ENCODE measurements at places on chromosomes 7 and 10.

- no peak for DNase-seq
These were observed 958.8 kb upstream of the ZNF722 start for GRCh38 chr7:63039882-63040281.

DNA sequence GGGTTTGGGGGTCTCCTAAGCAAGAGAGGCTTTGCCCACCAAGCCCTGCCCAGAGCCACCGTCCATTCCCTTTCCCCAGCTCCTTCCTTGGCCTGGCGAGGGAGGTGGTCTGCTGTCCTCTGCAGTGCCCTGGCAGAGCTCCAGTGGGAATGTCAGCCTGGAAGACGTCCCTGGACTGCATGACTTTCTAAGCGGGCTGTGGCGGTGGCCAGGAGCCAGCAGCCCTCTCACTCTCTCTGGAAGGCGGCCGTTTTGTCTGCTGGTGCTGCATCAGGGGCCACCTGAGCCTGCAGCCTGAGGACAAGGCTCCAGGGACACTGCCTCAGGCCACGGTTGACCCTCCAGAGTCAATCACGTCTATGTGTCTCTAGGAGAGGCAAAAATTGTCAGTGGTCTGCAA is 271.0 kb downstream of the SKAP2 start:
- no peak for DNase-seq

DNA sequence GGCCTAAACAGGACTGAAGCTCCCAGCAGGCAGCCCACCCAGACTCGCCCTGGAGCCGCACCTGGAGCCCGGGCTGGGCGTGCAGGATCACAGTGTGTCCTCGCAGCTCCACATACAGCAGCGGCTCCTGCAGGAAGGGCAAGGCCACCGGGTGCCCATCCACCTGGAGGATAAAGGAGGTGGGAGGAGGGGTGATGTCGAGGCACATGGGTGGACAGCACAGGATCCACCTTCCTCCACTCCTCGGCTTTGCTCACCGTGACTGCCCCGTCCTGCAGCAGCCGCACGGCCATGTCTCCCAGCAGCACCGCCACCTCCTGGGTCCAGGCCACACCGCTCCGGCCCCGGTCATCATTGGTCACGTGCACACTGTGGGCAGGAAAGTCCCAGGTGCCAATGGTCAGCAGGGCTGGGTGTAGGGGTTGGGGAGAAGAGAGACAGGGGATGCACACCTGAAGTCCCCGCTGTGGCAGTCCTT is 16.8 kb downstream of the ATP6V1F start:
- DNase-seq = no peak

DNA sequence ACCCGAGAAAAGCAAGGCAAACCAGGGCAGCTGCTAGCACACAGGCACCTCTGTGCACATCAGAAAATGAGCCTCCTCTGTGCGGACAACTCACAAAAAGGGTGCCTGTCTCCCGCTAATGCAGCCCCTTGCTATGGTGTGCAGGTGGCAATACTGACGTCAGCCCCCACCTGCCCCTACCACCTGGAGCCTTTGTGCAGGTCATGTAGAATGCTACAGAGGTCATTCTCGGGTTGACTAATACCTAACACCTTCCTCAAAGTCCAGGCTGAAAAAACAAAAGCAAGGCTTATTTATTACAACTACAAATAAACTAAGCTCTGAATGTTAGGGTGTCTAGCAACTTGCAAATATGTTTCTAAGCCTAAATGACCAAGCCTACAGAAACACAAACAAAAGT is 13.9 kb downstream of the PIP4K2A start:
- no peak for DNase-seq

DNA sequence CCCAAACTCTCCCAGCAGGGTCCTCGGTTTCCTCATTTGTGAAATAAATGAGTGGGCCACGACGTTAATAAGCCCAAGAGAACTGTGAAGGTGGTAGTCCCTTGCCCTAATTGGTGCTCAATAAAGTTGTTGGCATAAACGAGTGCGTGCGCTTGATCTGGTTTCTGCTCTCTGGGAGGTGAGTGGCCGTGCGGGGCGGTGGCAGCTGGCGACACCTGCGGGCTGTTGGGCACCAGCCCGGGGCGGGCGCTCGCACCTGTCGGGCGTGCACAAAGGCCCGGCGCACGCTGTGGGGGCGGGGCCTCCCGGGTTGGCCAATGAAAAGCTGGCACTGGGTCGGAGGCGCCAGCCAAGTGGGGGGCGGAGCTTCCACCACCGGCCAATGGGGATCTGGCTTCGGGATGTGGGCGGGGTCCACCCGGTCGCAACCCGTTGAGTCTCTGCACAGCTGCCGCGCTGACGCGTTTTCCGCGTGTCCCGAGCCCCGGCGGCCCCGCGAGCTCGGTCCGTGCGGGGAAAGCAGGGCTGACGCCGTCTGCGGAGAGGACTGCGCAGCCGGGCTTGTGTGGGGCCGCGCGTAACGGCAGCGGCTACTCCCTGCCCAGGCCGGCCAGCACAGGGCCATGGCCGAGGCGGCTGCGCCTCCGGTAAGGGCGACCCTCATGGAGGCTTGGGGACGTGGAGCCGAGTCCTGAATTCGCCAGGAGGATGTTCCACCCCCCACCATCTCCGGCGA is 23.0 kb downstream of the ZNF783 start:
- peak; percentile 96 for DNase-seq

DNA sequence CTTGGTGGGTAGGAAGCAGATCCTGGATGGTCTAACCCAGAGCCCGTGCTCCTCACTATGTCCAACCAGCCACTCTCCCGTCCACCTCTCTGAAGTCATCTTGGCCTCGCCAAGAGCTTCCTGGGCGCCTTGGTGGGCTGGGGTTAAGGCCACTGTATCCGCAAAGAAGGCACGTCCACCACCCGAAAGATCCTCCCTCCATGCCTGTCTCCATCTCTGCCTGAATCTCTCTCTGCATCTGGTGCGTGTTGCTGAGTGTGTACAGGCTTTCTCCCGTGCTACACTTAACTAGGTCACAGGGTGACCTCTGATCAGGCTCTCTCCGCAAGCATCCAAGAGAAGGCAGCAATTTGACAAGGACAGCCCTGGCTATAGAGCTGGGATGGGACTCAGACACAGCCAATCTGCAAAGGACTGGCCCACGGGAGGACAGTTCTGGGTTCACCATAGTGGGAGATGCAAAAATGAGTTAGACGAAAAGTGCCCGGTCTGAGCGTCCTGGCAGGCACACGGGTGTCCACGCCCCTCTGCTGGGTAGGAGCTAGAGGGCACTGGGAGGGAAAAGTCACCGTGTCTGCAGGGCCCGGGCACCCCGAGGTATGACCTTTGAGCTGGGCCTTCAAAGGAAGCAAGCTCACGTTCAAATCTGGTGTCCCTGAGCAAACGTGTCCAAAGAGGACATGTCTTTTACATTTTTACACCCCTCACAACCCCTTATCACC is 9.4 kb upstream of the RFC2 start:
- DNase-seq = no peak

GRCh38 chr7:26694141-26694540 is 170.2 kb downstream of the SKAP2 start:
- no peak for DNase-seq

- no peak for DNase-seq
These were observed 89.2 kb downstream of the CARD11 start for GRCh38 chr7:2954433-2954853.

GRCh38 chr7:30224511-30225062 is 59.8 kb upstream of the ZNRF2 start:
- DNase-seq = no peak

DNA sequence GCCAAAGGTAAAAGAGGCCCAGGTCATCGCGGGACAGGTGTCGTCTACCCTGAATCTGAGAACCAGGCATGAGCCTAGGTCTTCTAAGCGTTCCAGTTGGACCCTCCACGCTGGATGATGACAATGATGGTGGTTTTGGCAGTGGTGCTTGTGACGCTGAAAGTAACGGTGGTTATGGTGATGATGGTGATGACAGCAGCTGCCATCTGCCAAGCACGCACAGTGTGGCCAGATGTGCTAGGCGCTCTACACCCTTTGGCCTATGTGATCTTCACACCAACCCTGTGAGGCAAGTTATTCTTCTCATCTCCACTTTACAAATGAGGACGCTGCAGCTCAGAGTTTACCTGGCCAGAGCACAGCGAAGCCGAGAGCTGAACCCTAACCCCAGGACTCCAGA is 93.9 kb downstream of the FAM53B start:
- no peak for DNase-seq

GRCh38 chr10:100508691-100509150 is 10.9 kb downstream of the SEC31B start:
- DNase-seq = peak; percentile 73

DNA sequence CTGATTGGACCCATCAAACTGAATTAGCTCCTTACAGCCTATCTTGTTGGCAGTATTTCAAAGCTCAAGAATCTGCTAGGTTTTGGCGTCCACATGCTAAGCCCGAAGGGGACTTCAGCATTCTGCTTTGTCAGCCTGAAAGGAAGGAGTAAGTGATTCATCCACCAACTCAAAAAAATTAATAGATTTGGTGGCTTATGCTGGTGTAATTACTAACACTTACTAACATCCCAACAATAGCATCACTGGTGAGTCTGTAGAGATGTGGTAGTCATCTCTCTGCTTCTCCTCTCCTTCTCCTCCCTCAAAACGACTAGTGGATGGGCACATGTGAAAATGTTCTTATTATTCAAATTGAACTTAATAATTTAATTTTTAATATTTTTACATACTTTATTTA is 53.8 kb upstream of the EGR2 start:
- DNase-seq = no peak

- DNase-seq = peak; percentile 15
These were observed 589 bp upstream of the RAPGEF5 start for GRCh38 chr7:22357311-22358175.

DNA sequence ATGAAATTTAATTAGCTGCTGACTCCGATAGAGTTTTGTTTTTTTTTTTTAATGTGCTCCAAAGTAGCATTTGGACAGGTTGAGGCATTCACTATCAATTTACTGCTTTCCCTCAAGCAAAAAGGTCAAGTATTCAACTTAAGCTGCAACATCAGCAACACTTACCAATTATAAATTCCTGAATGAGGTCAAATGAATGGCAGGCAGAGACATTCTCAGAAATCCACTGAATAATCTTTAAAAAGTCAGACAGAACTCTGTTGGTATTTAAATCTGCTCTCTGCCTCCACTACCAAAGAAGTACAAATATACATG is 62.8 kb downstream of the GSAP start:
- no peak for DNase-seq

DNA sequence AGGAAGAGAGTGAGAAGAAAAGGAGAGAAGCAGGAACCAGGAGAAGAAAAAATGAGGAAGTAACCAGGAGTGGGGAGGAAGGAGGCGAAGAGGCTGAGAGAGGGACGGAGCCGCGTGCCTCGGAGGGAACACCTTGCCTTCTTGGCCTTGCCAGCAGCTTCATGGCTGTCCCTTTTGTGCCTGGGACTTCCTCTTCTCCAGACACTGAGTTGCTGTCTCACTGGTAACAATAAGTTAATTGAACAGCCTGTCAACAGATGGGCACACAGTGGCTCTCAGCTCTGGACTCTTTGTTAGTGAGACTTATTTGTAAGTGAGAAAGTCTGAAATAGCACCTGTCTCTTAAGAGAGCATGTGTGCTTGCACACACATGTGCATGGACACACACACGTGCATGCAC is 83.2 kb downstream of the GATA3 start:
- DNase-seq = no peak

GRCh38 chr7:48040944-48041652 is 5.8 kb downstream of the C7orf57 start:
- DNase-seq = no peak

DNA sequence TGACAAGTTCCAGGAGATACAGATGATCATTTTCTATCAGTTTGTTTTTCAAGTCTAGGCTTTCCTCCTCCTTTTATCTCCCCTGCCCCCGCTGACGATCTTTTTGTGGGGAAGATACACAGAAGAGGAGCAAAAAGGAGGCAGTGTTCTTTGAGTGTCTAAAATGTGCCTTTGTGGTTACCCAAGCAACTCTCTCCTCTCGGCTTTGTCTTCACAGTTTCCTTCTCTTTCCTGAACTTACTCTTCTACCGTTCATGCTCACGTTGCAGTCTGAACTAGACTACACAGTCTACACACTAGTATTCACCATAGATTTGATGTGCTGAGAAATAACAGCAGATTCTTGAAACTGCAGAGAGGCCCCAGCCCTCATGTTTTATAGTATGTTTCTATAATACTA is 23.6 kb downstream of the CEP41 start:
- no peak for DNase-seq

- DNase-seq = peak; percentile 0
These were observed 128.6 kb upstream of the BMPER start for GRCh38 chr7:33776788-33777187.

DNA sequence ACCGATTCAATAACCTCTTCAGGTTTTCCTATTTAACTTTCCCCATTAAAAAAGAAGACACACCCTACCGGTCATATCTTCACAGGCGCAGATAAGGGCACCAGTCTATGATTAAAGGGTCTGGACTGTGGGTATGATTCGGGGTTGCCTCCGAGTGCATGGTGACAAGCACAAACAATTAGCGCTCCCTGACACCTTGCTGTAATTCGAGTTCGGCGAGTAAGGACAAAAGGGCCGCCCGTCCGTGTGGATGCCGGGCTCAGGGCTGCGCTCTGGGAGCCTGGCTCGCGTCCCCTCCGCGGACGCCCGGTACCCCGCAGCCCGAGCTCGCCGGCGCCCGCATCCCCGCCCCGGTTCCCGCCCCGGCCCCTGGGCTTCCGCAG is 111.9 kb upstream of the RHEB start:
- DNase-seq = peak; percentile 28

GRCh38 chr7:26912338-26912737 is 47.9 kb upstream of the SKAP2 start:
- no peak for DNase-seq

GRCh38 chr10:75472685-75473084 is 41.3 kb downstream of the LRMDA start:
- peak; percentile 5 for DNase-seq

- DNase-seq = no peak
These were observed 222.0 kb downstream of the MAD1L1 start for GRCh38 chr7:2010551-2011265.

DNA sequence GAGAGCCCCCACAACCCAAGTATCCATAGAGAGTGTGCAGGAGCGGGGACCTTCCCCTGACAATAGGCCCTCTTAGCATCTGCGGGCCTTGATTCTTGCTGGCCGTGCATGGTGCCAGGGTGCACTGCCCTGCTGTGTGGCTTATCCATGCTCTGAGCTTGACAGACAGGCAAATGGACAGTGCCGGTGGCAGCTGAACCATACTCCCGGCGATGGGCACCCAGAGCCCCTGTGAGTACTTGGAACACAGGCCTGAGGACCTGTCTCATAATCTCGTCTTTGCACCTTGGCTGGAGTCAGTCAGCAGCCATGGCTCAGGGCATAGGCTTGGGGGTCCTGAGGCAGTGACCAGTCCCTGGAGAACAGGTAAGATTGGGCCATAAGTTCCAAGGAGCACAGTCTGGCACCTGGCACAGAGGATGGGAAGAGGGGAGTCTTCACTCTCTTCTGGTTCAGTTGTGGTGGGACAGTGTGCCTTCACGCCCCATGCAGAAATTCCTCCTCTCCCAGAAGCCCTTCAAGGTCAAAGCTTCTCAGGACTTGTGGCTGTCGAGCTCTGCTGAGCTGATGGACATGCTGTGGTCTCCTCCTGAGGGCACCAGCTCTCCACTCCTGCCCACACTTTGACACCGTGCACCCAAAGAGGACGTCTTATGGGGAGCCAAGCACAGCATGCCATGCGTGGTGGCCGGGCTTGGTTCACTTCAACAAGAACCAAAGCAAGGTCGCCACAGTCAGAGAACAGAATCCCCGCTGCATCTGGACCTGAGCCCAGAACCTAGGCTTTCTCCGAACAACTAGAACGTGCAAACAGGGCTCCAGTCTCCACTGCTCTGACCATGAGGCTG is 59.4 kb upstream of the CAMK2B start:
- DNase-seq = no peak

- no peak for DNase-seq
These were observed 1.7 kb downstream of the ABCC2 start for GRCh38 chr10:99784016-99784726.

GRCh38 chr10:80382989-80383388 is 25.4 kb upstream of the PRXL2A start:
- peak; percentile 48 for DNase-seq
